Stimulated activated CD4-positive, alpha-beta T cell treated with anti-CD3 and anti-CD28 coated beads, Interleukin-1b, Interleukin-23, amount 100 ng/mL, for 1 hour (primary cell): ENCODE measurements at places on chromosomes 5 and 9.

DNA sequence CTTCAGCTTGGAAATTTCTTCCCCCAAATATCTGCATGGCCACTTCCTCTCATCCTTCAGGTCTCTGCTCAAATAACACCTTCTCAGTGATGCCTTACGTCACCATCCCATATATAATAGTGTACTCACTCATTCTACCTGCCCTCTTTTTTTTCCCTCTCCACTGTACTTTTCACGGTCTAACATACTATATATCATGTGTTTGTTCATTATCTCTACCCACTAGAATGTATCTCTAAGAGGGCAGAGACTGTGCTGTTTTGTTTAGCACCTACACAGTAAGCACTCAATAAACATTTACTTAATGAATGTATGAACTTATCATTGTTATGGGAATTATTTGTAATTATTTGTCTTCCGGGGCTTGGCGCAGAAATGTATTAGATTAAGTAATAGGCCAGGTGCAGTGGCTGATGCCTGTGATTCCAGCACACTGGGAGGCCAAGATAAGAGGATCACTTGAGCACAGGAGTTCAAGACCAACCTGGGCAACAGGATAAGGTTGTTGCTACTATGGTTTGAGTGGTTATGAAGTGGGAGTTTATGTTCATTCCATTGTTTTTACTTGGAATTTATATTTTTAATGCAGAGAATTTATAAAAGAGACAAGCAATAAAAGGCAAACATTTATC lies 6.0 kb upstream of the IL13 start:
- no peak for DNase-seq

DNA sequence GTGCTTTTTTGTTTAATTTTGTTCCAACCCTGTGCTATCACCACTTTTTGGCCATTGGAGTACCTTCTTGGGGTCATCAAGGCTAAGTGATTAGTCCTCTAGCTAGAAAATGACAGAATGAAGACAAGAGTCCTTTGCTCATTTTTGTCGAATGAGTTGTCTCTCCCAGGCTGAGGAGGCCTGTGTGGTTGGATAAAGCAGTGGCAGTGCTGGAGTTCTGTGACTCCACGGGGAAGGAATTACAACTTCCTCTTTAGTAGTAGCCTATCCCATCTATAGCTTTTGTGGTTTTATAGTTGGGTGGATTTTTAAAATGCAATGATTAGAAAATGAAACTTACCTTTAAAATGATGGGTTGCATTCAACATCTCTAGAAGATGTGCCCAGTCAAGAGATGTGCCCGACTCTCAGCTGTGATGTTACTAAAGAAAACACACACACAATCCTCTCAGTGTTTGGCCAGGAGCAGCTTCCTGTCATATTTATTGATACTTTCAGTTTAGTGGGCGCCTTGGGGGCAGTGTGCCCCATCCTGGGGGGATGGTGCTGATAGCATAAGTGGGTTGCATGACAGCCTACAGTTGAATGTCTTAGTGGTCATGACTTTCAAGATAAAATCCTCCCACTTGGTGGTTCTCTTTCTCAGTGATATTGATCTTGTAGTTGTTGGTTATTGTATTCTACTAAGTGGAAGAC lies 11.9 kb downstream of the OTULINL start:
- no peak for DNase-seq

DNA sequence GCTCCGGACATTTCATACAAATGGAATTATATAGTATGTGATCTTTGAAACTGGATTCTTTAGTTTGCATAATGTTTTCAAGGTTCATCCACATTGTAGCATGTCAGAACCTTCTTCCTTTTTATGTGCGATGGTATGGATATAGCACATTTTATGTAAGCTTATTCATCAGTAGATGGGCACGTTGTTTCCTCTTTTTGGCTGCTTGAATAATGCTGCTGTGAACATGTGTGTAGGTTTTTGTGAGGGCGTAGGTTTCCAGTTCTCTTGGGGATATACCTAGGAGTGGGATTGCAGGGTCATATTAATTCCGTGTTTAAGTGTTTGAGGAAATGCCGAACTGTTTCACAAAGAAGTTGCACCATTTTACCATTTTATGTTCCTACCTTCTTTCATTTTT lies 187.8 kb downstream of the NR3C1 start:
- DNase-seq, result no peak

DNA sequence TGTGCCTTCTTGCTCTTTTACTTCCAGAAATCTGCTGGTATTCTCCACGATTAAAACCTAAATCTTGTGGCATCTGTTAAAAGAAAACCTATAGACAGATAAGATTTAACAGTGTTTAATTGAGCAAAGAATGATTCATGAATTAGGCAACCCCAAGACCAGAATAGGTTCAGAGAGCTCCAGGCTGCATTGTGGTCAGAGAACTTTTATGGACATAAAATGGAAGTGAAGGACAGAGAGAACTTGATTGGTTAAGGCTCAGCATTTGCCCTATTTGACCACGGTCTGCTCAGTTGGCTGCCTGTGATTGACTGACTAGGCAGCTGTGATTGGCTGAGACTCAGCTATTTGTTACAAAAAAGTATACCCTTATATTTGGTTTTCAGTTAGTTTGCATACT lies 10.4 kb upstream of the SLC36A2 start:
- DNase-seq, result no peak

GRCh38 chr9:96122282-96122681 lies 179.7 kb downstream of the HSD17B3 start:
- DNase-seq, result no peak

DNA sequence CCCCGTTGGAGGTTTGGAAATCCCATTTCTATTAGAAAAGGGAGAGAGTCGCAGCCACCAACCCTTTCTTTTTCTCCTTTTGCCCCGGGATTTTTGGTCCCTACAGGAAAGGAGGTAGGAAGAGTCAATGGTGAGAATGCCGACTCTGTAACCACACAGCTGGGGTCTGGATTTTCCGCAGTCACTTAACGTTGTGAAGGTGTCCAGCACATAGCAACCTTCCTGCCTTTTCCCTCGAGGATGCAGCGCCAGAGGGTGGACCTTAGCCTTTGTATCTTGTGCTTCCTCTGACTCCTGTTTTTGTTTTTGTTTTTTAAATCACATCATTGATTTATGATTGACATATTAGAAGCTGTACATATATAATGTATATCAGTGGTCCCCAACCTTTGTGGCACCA lies 41.4 kb downstream of the TLR4 start:
- DNase-seq, result no peak

DNA sequence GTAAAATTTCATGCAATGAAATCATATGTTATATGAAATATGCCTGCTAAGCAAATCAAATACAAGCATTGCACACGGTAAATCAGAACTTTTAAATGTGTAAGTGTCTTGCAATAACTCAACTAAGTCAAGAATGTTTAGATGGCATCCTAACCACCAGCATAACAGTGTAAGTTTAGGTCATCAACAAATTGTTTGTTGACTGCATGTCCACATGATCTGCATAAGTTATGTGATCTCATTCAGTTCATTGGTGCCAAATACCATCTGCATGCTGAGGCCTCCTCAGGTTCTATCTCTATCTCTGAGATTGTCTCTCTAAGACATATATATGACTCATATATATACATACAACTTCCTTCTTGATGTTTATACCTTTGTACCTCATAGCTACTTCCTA lies 159.6 kb upstream of the STK32A start:
- no peak for DNase-seq

GRCh38 chr9:114829574-114830440 lies 24.0 kb upstream of the TNFSF15 start:
- no peak for DNase-seq

- DNase-seq, result no peak
These were observed 236.2 kb upstream of the ADAMTSL1 start for GRCh38 chr9:18237776-18238175.

GRCh38 chr9:14071484-14071883 lies 242.5 kb downstream of the NFIB start:
- DNase-seq, result no peak

DNA sequence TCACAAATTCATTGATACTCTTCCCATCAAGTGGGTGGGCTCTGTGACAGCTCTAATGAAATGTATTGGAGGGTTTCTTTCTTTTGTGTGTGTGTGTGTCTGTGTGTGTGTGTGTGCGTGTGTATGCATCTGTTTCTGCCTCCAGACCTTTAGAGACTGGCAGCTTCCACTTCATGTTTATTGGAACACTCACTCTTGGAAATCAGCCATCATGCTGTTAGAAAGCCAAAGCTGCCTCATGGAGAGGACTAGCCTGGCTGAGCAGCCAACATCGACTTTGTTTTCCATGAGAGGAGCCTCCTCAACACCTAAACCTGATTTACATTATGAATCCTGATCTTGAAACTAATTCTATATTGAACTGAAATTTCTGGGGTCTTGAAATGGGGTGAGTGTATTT lies 128.5 kb upstream of the FAM174A start:
- DNase-seq, result no peak

- DNase-seq, result no peak
These were observed 208.0 kb downstream of the SGCD start for GRCh38 chr5:156534906-156535485.

- DNase-seq, result no peak
These were observed 48.1 kb downstream of the PAX5 start for GRCh38 chr9:36985769-36986467.

DNA sequence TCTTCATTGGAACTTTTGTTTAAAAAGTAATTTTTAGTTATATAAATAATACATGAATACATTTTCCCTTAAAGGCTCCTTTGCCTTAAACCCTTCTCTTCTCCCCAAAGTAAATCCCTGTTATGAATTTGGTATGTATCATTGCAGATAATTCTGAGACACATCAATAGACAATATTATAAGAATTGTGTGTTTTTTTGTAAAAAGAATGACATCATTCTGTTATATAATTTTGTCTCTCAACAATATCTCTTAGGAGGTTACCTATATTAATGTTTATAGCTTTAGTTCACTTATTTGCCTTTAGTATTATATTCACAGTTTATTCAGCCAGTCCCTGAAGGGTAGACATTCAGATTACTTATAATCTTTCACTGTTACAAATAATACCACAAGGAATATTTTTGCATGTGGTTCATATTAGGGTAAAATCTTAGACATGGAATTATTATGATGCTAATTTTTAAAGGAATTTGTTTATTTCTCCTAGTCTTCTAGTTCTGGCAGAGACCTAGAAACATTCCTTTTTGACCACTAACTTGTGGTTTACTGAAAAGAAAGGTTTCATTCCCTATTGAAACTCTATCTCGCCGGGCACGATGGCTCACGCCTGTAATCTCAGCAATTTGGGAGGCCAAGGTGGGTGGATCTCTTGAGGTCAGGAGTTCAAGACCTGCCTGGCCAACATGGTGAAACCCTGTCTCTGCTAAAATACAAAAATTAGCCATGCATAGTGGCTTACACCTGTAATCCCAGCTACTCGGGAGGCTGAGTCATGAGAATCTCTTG lies 105.6 kb downstream of the KCTD16 start:
- no peak for DNase-seq

DNA sequence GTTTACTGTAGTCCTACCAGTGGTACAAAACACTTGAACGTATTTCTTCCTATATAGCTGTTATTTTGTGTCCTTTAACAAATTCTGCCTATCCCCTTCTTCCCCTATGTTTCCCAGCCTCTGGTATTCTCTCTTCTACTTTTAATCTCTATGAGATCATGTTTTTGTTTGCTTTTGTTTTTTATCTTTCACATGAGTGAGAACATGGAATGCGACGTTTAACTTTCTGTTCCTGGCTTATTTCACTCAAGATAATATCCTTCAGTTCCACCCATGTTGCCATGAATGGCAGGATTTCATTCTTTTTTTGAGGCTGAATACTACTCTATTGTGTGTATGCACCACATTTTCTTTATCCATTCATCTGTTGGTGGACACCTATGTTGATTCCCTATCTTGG lies 634.4 kb upstream of the WWC1 start:
- DNase-seq, result no peak

DNA sequence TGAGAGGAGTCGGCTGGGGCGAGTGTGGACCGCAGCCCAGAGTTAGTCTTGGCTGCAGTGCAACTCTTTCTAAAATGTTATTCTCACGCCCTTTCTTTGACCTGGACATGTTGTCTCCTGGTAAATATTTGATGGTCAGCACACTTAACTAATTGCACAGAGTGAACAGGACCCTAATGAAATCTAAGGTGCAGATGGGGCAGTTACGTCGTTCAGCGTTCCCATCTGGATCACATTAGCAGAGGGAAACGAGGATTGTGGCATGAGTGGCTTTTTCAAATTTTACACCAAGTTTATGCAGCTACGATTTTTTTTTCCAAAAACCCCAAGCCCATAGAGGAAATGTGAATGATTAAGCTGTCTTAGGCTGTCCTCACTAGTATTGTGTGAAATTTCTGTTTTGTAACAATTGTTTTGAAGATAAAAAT lies 483 bp downstream of the C9orf85 start:
- no peak for DNase-seq

DNA sequence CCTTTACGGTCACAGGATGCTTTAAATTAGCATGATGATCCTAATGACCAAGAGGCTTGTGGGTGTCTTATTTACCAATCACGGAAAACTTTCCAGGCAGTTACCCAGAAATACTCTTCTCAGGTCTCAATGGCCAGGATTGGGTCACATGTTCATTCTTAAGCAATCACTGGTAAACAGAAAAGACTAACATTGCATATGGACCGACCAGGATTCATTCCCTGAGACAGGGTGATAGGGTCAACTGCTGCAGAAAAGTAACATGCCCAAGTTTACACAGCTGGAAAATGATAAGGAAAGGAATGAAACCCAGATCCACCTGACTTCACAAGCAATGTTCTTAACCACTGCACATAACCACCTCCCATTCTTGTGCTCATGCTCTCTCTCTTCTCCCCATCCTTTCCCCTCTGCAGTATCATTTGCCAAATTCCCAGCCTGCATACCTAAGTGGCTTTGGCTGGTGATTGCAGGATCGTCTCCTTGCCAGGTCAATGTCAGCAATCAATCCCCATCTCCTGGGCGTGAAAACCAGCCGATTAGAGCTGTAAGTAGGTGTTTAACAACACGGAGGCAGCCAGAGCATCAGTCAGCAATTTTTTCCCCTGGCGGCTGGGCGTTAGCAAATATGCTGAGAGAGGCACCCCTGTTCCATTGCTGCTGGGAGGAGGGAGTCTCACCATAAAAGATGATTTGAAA lies 219.4 kb downstream of the NMUR2 start:
- no peak for DNase-seq

GRCh38 chr5:125376059-125376641 lies 629.7 kb upstream of the ZNF608 start:
- DNase-seq, result no peak

GRCh38 chr5:144774197-144774596 lies 603.5 kb downstream of the KCTD16 start:
- DNase-seq, result no peak

DNA sequence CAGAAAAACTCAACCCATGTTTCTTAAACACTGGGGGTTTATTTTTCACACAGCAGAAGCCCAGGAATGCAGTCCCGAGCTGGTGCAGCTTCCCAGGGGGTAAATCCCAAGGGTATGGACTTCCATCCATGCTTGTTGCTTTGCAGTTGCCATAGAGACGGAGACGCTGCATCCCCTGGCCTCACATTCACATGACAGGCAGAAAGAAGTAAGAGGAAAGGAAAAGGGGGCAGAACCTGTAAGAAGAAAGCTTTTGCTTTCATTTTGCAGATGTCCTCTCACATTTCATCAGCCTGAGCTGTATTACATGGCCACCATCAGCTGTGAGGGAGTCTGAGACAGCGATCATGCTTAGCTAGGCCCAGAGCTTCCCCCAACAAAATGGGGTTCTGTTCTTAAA lies 321.0 kb downstream of the AGTPBP1 start:
- no peak for DNase-seq

- no peak for DNase-seq
These were observed 1.2 kb upstream of the NSD1 start for GRCh38 chr5:177132136-177133095.
